ENCODE measurements at places on chromosomes 7 and 10.

DNA sequence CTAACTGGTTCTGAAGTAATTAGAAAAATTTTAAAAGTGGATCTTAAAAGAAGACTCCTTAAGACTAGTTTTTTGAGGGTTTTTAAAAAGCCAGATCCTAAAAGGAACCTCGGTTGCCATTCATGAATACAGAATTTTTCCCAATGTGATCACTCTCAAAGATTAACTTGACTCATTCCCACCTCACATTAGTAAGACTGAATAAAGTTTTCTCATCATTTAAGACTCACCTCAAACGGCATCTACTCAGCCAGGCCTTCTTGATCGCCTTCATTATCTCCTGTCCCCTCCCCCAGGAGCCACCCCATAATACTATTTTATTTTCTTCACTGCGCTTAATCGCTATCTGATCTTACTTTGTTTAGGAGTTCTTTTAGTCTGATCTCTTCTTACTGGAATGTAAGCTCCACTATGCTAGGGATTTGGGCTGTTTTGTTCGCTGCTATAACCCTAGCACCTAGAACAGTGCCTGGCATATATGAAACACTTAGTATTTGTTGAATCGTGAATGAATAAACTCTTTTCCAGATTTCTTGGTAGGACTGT lies 55.9 kb upstream of the PCGF5 start:
- DNase-seq: no peak

GRCh38 chr7:66739953-66740301 lies 606 bp upstream of the RABGEF1 start:
- no peak for DNase-seq

GRCh38 chr7:67781841-67782240 lies 785.2 kb downstream of the TYW1 start:
- DNase-seq: no peak

DNA sequence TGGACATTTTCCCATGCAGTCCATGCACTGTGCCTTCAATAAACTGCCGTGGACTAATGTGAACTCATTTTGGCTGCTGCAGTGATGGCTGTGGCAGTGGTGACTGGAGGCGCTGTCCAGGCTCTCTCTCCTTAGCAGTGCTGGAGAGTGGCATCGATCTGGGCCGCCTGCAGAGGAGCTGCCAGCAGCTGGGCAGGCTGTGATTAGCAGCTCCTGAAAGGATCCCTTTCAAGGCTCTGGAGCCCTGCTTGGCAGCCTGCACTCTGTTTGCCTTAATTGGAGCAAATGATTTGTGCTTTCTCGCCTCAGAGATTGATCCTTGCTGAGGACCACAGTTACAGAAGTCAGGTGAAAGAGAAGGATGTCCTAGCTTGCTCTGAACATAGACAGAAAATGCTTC lies 130.1 kb upstream of the VWC2 start:
- no peak for DNase-seq

GRCh38 chr10:129021594-129022304 lies 445.3 kb upstream of the MGMT start:
- DNase-seq: no peak

DNA sequence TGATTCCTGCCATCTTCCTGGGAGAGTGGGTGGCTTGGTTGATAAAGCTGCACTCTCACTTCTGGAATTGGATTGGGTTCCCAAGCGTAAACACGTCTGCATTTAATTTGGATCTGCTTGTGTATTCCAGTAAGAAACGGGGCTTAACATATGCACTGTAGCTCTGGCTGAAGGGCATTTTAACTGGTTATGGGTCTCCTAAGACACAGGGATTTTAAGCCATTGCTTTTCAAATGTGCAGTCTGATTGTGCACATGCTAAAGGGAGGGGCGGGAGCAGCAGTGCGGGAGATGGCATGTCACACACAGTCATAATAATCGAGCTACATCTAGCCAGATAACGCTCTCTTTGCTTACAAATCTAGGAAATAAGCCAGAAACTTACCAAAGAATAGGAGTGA lies 247.3 kb upstream of the LYZL1 start:
- no peak for DNase-seq

- DNase-seq: no peak
These were observed 30.0 kb downstream of the MTERF1 start for GRCh38 chr7:91850455-91850854.

- DNase-seq: no peak
These were observed 77.0 kb downstream of the ZNF277 start for GRCh38 chr7:112283382-112283910.

GRCh38 chr7:135761751-135762488 lies 13.3 kb upstream of the FAM180A start:
- no peak for DNase-seq

- DNase-seq: no peak
These were observed 292.0 kb downstream of the LRMDA start for GRCh38 chr10:75723319-75723980.

DNA sequence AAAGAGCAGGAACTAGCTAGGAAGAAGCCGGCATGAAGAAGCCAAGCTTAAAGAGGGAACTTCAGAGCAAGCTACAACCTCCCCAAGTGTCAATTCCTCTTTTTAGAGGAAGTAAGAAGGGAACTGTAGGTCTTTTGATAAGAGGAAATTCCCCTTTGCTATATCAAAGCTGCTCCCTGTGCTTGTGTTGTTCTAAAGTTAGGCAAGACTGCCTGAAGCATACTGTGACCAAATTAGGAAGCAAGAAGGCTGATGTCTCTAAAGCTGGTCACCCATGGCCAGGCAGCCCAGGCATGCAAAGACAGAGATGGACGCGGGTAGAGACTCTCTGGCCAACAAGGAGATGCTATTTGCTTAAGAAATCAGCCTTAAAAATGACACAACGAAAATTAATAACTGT lies 87.9 kb downstream of the RNF216 start:
- no peak for DNase-seq

DNA sequence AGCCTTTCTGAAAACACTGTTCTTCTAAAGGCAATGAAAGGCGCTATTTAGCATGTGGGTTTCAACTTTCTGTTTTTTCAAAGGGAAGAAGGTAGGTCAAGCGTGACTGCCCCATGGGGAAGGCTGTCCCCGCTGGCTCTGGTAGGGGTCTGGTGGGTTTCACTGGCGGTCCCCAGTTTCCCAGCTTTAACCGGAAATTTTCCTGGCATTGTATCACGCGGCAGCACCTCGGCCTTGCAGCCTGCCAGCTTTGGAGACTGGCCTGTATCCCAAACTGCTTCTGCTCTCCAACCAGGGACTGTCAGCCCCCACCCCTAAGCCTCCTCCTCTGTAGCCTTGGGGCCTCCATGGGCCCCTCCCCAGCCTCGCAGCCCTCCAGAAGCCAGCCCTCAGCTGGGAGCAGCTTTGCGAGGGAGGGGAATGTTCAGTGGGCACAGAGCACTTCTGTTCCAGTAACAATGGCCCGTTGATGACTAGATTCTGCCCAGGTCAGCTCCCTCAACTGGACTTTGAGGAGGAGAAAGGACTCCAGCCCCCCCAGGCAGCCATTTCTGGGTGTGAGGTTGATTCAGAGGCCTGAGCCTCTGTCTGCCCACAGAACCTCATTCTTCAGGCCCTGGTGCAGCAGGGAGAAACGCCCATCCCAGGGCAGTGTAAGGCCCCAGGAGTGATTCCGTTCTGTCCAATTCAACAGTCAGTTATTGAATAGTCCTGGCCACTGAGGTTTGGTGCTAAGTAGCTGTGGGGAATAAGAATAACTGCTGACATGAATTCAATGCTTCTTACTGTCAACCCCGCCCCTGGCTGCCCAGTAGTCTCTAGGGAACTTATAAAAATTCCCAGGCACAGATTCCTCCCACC lies 17.1 kb downstream of the CHST3 start:
- DNase-seq: no peak

GRCh38 chr10:36221101-36221500 lies 579.0 kb upstream of the FZD8 start:
- no peak for DNase-seq

DNA sequence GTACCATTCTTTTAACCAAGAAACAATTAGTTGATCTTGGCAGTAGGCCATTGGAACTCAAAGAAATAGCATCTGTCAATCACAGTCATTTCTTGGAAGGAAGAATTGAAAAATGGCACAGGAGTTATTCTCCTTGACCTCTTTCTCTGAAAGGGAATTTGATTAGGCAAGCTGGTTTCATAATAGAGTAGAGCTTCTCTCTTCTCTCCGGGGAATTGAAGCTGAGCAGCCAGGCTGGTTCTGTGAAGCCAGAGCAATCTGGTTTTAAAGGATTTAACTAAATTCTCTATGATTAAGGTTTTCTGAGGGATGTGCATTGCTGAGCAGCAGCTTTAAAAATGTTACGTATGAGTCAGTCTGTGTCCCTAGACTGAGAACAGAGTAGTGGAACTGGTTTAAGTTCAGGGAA lies 70.2 kb downstream of the AHCYL2 start:
- no peak for DNase-seq

- DNase-seq: no peak
These were observed 139.5 kb upstream of the CHST15 start for GRCh38 chr10:124232686-124233545.

- DNase-seq: no peak
These were observed 119.1 kb upstream of the WDR11 start for GRCh38 chr10:120732067-120732466.

DNA sequence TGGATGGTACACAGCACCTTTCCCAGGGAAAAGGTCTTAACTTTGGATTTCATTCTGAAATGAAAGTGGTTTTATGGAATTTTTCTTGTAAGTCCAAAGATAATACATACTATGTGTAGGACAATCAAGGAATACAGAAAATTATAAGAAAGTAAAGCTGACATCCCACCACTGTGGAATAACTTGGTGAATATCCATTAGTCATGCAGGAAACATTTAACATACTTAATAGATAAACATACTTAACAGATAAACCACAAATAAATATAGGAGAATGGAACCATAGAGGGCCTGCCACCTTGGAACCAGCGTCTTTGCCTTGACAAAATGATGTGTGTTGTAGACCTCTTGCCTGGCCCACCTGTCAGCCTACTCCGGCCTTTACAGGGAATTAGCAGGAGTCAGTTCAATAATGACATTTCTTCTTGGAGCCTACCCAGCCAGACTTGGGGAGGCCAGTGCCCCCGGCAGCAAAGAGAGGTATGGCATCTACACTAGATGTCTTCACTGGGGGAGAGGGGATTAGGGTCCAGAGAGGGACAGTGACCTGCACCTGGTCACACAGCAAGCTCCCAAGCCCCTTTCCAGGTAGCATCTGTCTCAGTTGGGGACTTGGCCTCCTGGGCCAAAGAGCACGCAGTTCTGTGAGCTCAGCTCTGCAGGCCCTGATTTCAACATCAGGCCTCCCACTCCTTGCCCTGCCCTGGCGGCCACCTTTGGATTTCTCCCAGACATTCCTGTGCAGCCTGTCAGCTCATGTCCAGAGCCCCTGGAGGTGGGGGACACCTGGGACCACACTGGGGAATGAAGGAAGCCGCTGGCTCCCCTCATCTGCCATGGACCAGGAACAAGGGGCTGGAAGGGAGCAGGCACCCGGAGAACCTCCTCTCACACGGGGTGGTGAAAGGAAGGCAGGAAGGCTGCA lies 112.6 kb upstream of the PPIF start:
- DNase-seq: no peak

DNA sequence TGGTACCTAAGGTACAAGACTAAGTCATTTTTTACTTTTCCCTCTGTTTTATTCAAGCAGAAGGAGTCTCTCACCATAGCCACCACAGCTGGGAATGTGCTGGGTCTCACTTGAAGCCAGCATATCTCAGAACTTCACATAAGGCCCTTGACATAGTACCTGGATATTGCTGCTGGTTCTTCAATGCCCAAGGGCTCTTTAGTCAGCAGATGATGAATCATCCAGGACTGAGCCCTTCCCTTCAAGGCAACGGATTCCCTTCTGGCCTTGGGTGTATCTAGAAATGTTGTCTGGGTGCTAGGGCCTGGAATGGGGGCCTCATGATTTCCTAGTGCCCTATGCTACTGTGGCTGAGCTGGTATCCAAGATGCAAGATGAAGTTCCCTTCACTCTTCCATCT lies 93.9 kb downstream of the ADCYAP1R1 start:
- DNase-seq: no peak

- no peak for DNase-seq
These were observed 91.4 kb downstream of the ZFAND4 start for GRCh38 chr10:45581216-45581549.

DNA sequence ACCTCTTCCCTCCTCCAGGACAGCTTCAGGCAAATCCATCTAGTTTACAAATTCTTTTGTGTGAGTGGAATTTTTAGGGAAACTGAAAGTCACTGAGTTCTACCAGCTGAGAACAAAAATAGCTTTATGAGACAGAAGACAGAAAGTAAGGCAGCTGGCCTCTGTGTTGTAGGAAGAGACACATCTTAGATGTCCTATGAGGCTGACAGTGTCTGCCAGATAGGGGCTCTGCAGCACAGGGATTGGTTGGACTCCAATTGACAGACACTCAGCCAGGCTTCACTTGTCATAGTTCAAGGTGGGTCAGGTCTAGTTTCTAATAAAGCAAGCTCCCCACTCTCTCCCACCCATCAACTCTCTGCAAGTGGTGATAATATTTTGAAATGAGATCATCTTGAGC lies 574.9 kb downstream of the CCSER2 start:
- no peak for DNase-seq

DNA sequence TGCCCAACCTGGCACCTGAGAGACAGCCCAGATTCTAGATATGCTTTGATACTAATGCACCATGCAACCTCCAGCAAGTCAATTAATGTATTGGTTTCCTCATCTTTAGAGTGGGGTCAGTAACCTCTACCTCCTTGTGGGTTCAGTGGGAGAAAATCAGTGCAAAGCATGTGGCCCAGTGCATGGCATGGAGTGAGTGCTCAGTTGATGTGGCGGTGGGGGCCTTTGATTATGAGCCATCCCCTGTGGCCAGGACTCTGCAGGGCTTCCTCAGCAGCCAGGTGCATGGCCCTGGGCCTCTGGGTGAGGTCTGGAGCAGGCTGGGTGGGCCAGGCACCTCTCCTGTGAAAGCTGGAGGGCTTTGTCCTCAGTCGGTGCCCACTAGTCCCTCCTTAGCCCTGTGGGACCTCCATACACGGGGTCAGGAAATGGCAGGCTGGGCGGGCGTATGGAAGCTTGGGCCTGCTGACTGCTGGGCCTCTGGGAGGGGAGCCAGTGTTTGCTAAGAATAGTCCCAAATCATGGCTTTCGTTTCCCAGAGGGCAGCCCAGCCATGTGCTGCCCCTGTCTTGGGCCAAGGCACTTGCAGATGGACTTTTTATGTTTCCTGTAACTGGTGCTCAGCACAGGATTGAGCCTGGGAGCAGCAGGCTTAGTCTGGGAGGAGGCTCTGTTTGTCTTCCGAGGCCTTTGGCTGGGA lies 3.4 kb downstream of the PALD1 start:
- DNase-seq: no peak

DNA sequence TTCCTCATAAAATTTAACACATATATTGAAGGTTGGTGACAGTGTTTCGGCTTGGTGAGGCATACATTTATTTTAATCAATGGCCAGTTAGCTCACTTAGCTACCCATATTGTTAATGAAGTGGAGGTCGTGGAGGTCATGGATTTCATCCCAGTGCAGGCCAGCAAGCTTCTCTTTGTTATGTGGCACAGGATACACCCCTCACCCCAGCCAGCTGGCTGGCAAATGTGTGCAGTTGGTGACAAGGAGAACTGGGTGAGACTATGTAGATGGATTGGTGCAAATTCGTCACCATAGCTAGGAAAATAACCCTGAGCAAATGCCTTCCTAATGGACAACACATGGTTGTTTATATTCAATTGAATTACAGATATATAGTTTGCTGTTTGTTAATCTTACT lies 50.5 kb upstream of the FOXP2 start:
- DNase-seq: no peak

- no peak for DNase-seq
These were observed 123.6 kb downstream of the ADCYAP1R1 start for GRCh38 chr7:31175672-31176071.

GRCh38 chr7:908159-908581 lies 31.8 kb downstream of the GET4 start:
- no peak for DNase-seq

- DNase-seq: no peak
These were observed 43.7 kb downstream of the MKLN1 start for GRCh38 chr7:131371411-131371810.

All from T-helper 17 cell (primary cell).